ENCODE measurements at places on chromosomes 6 and 20. TPM values are rescaled to one million over a fixed set of nuclear protein-coding genes. Genes with fewer than 3 reads are reported as not detected.
A peak's percentile ranks its signal among the peaks of the same experiment; 100 is the strongest.

The TMEM244 gene
- total RNA-seq = not detected

The LY6G5C gene
- total RNA-seq = 2.9 TPM

The CST2 gene
- total RNA-seq = not detected

The CPNE1 gene
- 77.9 TPM for total RNA-seq

DNA sequence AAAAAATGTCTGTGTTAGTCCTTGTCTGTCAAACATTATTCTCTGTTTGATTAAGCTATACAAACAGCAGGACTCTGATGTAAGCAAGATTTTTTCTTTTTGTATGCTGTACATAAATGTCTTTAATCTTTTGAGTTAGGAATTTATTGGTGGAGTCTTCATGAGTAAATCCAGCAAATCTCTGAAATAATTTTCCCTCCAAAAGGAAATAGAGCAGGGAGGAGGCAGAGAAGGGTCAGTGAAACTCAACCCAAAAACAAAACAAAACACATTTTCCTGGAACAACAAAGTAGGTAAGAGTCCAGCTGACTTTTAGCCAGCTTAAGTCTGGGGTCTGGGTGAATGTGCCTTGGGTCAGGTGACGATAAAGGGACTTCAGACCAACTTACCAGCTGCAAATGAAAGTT, 113.7 kb downstream of the FOXA2 start:
- no peak for DNase-seq

GRCh38 chr6:15491255-15491985, 171.4 kb downstream of the DTNBP1 start:
- DNase-seq = peak; percentile 86

GRCh38 chr6:113610377-113610988, 246.7 kb upstream of the MARCKS start:
- no peak for DNase-seq

The SLA2 gene
- total RNA-seq = 0.27 TPM

DNA sequence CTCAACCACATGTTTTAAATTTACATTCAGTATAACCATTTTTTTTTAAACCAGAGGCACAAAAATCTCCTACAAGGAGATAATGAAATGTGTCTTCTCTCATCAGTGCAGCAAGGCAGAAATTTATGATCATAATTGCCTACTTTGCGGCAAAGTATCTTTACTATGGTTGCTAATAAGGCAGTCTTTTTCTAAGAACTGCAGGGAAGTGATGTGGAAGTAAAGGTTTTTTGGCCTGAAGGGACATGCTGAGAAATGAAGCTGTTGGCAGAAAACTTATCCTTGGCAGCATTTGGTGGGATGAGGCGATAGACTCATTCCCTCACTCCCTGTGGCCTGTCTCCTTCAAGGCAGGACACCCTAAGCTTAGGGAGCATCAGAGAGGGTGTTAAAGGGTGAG, 48.7 kb downstream of the SCGN start:
- DNase-seq = no peak

The EZR gene
- total RNA-seq = 141 TPM

DNA sequence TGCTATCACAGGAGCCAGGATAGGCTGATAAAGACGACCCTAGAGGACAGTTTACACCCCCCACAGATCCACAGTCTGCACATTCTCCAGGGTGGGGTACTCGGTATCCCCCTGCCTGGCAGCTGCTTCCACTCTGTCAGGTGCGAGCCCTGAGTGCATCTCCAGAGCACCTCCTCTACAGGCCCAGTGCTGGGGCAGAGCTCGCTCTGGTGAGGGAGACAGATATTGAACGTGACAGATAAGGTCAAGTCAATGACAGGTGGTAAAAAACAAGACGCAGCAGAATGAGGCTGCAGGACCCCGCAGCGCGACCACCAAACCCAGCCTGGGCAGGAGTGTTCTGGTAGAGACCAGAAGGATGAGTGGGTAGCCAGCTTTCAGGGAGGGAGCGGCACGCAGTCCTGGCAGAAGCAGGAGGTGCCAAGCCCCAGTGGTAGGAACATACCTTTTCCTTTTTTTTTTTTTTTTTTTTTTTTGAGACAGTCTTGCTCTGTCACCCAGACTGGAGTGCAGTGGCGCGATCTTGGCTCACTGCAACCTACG, 12.4 kb upstream of the MYL9 start:
- DNase-seq = peak; percentile 27

DNA sequence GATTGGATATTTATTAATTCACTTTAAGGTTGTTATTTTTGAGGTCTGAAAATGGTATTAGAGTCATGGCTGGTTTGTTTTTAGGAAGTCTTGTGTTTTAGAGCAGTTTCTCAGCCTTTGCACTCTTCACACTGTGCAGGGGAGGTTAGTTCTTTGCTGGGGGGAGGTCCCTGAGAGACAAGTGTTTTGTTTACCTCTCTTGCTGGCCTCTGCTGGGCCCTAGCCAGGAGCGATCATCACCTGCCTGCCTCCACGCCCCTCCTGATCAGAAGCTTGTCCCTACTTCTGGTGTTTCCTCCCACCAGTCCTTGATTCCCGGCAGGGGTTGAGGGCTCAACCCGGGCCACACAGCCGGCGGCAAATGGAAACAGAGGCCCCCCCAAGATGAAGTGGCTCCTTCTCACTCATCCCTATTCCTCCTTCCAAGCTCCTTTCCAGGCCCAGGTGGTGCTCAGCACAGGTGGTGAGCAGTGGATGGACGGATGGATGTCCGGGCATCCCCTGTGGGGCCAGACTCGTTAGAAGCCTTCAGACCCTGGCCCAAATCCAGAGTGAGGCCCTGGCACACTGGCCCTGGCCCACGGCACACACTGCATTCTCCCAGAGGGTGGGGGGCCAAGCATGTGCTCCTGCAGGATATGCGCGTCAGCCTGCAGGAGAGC, 51.3 kb downstream of the GRM4 start:
- DNase-seq = no peak

GRCh38 chr6:33683051-33683571, 28.4 kb downstream of the UQCC2 start:
- DNase-seq = no peak

The SCGN gene
- total RNA-seq = not detected

Measured in cardiac septum (tissue), 1 donor.